ENCODE measurements at places on chromosomes 5 and 9. TPM values are rescaled to one million over a fixed set of nuclear protein-coding genes. Genes with fewer than 3 reads are reported as not detected.

DNA sequence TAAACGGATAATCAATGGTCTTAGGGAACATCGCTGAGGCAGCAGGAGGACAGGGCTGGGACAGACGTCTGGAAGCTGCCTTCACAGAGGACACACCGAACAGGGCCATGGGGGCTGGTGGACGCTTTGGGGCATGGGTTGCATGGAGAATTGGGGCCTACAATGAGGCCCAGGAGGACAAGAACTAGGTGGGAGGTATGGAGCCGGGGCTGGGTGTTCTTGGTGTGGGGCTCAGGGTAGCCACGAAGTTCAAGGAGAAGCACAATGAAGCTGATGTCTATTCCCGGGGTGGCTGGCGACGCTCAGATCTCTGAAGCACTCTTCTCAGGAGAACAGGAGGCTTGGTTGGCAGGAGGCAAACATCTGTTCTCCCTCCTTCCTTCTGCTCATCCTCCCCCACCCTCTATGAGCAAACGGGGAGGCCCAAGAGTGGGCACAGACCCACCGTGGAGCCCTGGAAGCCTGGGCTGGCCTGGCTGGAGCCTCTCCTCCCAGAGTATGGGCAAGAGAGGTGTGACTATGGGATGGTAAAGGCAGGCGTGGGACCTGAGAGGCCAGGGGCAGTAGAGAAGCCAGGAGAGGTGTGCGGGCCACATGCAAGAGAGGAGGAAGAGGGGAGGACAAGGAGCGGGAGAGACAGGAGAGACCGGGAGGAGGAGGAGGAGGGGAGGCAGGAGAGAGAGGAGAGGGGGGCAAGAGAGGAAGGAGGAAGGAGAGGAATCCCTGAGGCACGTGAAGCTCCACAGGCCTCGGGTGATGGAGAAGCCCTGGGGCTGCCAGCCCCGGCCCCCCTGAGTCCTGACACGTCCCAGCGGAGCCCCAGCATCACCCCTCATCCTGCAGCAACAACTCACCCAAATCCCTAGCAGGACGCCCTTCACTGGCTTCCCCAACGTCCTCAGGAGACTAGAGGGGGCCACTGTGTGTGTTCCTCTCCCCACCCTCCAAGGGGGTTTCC lies 159.1 kb downstream of the OLFM1 start:
- no peak overlapping the region for H3K4me3 ChIP-seq
- H3K4me1 ChIP-seq: no peaks in the 10 kb centered on the region
- H3K36me3 ChIP-seq: no peaks in the 10 kb centered on the region
- DNase-seq: peak; percentile 36

DNA sequence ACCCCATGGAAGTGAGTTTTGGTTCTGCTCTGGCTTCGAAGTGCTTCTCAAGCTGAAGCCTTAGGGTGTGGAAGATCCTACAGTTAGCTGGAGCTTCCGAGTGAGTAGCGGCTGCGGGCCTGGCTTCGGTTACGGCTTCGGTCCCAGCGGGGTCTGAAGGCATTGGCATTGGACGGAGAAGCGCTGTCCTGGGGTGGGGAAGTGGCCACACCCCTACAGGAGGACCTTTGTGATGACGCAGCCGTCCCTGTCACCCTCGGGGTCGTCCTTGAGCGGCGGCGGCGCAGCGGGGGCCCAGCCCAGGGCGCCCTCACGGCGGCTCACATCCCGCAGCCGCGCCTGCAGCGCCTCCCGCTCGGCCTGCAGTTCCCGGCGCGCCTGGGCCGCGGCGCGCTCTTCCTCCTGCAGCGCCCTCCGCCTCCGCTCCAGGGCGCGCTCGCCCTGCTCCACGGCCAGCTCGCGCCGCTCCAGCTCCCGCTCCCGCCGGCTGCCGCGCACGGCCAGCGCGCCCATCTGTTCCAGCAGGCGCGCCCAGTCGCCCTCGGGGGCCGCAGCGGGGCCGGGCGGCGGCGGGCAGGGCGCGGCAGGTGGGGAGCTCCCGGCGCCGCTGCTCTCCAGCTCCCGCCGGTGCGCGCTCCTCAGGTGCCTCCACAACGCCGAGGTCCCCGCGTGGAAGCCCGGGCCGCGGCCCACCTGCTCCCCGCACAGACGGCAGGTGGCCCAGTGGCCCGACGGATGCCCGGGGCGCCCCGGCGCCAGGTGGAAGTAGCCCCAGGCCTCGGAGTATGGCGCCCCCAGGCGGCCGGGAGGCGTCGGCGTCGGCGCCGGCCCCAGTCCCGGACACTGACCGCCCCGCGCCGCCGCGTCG lies 9.9 kb downstream of the ZBED3 start:
- H3K36me3 ChIP-seq: peaks cover 1% of the 10 kb centered on the region
- H3K4me1 ChIP-seq: no peaks in the 10 kb centered on the region
- peaks cover 2% of the 10 kb centered on the region for H3K27me3 ChIP-seq
- DNase-seq: peak; percentile 79
- no peak overlapping the region for H3K27ac ChIP-seq
- H3K4me3 ChIP-seq: peak overlapping the region; percentile 40

- H3K4me1 ChIP-seq: peaks cover 13% of the 10 kb centered on the region
- no peak overlapping the region for H3K27ac ChIP-seq
- no peak overlapping the region for H3K4me3 ChIP-seq
These were observed 16.7 kb downstream of the UBE2D2 start for GRCh38 chr5:139577689-139578290.

GRCh38 chr5:33306758-33307157 lies 134.0 kb upstream of the TARS1 start:
- peak overlapping the region; percentile 18 for H3K27ac ChIP-seq
- no peak for DNase-seq
- no peak overlapping the region for H3K4me3 ChIP-seq
- H3K27me3 ChIP-seq: no peaks in the 10 kb centered on the region
- H3K4me1 ChIP-seq: peaks cover 5% of the 10 kb centered on the region

BTNL3 gene
- total RNA-seq: not detected

TLR4 gene
- 37.2 TPM for total RNA-seq

CA9 gene
- 4.3 TPM for total RNA-seq

CDHR2 gene
- not detected for total RNA-seq

All from aorta (tissue), 5 donors.